ENCODE measurements at places on chromosomes 3 and 15.
A peak's percentile ranks its signal among the peaks of the same experiment; 100 is the strongest.

DNA sequence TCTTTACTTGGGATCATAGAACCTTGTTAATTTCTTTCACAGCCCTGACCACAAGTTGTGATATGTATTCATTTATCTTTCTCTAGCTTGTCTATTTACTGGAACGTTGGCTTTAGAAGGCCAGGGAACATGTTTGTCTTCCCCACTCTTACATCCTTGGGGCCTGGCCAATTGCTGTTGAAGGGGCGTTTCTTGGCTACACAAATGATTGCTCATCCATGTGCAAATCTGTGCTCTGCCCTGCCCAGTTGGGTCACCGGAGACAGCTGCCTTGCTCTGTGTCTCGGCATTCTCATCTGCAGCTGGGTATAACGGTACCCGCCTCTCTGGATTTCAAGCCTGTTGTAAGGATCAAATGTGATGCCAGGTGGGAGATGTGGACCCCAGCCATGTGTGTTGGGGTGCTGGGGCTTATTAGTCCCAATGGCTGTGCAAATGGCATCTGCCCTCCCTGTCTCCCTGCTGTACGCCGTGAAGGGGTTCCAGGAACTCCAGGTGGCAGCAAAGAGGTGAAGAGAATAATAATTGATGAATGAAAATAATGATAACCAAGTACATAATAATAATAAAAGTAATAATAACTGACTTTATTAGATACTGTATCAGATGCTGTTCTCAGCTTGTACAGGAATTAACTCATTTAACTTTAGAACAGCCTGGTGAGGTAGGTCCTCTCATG, 24.0 kb upstream of the TLE3 start:
- DNase-seq = peak; percentile 65

- DNase-seq = no peak
These were observed 7.4 kb downstream of the EPHA3 start for GRCh38 chr3:89114841-89115223.

GRCh38 chr3:105448338-105448982, 81.8 kb downstream of the ALCAM start:
- no peak for DNase-seq

DNA sequence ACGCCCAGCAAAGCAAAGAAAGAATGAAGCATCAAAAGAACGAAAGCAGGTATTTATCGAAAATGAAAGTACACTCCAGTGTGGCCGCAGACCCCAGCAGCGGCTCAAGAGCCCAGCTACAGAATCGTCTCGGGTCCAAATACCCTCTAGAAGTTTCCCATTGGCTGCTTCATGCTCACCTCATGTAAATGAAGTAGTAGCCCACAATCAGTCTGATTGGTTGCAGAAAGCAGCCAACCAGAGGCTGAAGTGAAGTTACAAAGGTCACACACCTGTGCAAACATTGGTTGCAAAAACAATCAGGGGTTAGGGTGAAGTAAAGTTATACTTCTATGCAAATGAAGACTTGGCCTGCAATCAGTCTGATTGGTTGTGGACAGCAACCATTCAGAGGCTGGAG, 32.0 kb downstream of the SV2B start:
- no peak for DNase-seq

DNA sequence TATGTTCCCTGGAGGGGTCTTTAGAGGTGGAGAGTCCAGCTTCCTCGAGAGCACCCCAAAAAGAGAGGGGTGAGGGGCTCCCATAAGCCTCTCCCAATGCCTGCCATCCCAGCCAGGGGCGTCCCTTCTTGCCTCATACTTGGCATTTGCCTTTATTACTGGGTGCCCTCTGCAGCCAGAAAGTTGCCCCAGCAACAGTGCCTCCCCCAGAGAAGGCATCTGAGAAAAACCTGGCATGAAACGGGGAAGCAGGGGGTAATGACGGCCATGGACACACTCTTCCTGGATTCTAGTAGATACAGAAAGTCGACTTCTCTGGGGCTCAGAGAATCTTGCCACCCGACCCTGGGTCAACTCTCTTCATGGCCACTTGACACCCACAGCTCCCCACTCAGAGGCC, 90.1 kb downstream of the PCSK6 start:
- DNase-seq = no peak

DNA sequence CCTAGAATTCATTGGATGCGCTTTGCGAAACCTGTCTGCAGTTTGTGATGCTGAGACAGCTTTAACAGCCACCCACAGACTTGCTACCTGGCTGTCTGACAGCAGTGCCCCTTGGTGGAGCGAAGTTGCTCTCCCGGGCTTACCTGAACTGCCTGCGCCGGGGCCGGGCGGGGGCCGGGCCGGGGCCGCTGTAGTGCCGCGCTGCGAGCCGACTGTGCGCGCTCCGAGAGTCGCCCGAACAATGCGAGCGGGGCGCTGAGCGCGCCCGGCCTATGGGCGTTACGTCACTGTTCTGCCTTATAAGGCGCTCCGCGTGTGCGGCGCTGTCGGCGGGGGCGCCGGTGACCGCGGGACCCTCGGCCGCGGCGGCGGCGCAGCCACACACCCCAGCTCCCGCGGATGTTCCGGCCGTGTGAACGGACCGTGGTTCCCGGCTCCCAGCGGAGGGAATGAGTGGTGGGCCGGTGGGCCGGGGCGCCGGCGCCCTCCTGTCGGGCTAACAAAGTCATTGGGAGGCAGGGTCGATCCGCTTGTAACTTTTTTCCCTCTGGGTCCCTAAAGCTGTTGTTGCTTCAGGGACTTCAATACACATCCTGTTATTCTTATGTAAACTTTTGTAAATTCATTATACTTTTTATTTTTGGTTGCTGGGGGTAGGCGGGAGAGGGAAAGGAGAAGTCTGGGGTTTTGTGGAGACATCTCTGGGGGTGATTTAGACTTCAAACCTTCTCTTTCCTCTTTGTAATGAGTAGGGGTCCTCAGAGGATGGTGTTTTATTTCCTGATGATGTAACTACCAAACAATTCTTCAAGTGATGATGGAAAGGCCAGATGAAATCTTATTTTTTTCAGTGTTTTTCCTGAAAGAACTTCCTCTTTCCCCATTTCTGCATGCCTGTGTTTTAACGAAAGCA, 58.5 kb downstream of the CMSS1 start:
- peak; percentile 40 for DNase-seq

DNA sequence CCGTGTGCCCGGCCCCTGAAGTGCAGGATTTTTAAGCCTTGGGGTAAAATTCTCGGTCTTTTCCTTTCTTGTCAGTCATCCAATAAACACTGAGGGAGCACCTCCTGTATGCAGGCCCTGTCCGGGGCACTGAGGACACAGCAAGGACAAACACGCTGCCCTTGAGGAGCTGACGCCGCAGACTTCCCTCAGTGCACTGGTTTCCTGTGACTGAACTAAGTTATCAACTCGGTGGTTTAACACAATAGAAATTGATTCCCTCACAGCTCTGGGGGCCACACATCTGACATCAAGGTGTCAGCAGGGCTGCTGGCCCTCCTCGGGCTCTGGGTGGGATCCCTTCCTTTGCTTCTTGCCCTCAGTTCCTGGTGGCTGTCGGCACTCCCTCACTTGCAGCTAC, 65.1 kb downstream of the ZNF445 start:
- DNase-seq = no peak

- DNase-seq = no peak
These were observed 417.4 kb upstream of the MDFIC2 start for GRCh38 chr3:70729845-70730244.

GRCh38 chr3:155356594-155357370, 63.3 kb upstream of the STRIT1 start:
- DNase-seq = no peak

GRCh38 chr15:70235347-70235746, 137.6 kb upstream of the TLE3 start:
- DNase-seq = no peak

- no peak for DNase-seq
These were observed at the start of gene GHRL for GRCh38 chr3:10292505-10293419. Gene GHRL (minus strand): TSS chr3:10292947. CDS start chr3:10290180, 2,767 bp downstream.

GRCh38 chr3:43852066-43852465, 161.3 kb downstream of the ABHD5 start:
- DNase-seq = peak; percentile 80

- peak; percentile 37 for DNase-seq
These were observed 12.9 kb downstream of the GMNC start for GRCh38 chr3:190849607-190850006.

DNA sequence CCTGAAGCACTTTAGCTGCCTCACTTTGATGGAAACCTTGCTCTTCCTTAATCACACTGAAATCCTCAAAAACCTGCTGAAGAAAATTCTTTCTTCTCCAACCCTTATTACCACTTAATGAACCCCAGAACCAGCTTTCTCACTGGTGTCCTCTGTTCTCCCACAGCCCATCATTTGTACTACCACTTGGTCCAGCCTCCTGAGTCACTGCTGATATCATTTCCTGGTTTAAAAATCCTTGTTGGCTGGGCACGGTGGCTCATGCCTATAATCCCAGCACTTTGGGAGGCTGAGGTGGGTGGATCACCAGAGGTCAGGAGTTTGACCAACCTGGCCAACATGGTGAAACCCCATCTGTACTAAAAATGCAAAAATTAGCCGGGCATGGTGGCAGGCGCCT, 418.6 kb upstream of the KCNMB2 start:
- no peak for DNase-seq

GRCh38 chr15:33395846-33396245, 85.1 kb downstream of the RYR3 start:
- DNase-seq = no peak

DNA sequence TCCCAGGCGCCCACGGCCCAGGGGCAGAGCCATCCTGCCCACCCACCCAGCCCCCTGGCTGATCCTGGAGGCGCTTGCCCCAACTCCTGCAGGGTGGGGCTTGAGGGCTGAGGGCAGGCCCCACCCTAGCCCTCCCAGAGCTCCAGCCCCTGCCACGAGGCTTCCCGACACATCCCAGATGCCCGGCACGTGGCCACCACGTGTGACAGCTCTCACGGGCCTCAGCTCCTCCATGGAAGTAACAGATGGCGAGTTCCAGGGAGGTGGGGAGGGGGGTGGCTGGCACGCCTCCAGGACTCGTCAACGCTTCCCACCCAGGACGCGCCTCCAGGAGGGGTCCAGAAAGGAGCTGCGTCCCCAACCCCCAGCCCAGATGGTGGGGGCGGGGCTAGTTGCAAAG, 29.1 kb downstream of the PLXND1 start:
- no peak for DNase-seq

DNA sequence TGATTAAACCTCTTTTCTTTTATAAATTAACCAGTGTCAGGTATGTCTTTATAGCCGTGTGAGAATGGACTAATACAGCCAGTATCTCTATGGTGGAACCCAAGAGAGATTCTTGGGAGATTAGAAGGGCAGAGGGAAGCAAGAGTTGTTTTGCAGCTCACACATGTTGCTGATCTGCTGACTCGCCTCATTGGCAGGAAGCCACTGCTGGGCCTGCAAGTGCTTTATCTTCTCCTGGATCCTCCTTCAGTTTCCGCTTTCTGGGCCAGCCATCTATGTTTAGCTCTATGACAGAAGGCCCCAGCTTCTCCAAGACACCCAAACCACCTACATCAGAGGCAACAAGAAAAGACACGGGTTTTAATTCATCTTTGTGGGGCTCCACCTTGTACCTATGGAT, 23.4 kb upstream of the GALNT15 start:
- DNase-seq = no peak

DNA sequence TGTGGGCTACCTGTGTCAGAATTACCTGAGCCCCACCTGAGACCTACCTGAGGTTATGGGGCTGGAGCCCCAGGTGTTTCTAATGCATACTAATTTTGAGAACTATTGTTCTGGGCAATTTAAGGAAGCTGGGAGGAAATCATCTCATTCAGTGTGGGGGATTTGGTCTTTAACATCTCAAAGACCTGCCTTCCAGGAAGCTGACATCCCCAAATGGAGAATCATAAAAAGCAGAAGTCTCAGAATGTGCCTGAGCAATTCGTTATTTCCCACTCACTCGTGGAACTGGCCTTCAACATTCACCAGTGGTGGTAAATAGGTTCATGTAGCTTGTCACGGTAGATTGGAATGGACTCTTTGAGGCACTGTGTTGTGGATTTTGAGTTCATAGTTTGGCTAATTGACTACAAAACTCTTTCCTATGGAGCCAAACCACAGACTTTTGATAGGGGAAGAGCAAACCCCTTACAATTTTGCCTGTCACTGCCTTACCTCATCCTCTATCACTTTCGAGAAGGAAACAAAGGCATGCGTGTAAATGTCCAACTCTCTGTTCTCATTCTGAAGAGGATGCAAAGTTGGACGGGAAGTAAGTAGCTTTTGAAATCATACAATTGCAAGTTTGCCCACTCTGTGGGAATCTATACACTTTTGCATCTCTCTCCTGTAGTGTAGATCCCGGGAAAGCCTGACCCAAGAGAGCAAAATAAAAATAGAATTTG, 521.0 kb upstream of the MDFIC2 start:
- no peak for DNase-seq

GRCh38 chr3:42229942-42230688, 35.9 kb downstream of the CCK start:
- peak; percentile 48 for DNase-seq

DNA sequence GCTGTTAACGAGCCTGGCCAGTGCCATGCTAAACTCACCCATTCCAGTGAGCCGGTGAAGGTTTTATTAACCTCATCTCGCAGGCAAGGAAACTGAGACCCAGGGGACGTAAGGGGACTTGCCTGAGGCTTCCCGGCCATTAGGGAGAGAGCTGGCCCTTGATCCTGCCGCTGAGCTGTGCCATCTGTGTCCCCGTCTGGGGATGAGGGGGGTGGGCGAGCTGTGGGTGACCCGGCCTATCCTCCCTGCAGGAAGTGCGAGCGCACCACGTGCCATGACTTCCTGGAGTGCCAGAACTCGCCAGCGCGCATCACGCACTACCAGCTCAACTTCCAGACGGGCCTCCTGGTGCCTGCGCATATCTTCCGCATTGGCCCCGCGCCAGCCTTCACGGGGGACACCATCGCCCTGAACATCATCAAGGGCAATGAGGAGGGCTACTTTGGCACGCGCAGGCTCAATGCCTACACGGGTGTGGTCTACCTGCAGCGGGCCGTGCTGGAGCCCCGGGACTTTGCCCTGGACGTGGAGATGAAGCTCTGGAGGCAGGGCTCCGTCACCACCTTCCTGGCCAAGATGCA, 88.5 kb downstream of the FBLN2 start:
- DNase-seq = no peak

GRCh38 chr3:15519096-15519495, 2.4 kb downstream of the COLQ start:
- DNase-seq = no peak

- DNase-seq = no peak
These were observed 47.1 kb downstream of the IDH2 start for GRCh38 chr15:90055182-90055581.

DNA sequence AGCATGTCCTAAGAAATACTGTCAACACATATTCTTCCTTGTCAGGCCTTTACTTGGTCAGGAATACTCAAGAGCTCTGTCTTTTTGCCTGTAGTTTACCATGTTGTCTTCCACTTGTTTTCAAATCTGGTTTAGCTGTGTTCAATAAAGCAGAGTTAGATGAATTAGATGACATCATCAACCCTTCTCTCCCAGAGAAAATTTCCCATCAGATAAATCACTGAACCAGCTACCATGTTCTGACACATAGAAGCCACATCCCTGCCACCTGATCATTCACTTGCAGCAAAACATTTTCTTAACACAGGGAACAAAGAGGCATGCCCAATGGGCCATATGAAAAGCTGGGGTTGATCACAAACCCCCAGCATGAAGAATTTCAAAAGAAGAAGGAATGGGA, 42.1 kb downstream of the TERC start:
- peak; percentile 45 for DNase-seq

GRCh38 chr15:101466188-101466587, 23.3 kb downstream of the PCSK6 start:
- no peak for DNase-seq

Data from renal cortical epithelial cell (primary cell).